ENCODE measurements at places on chromosomes 6 and 20.

GRCh38 chr6:113057567-113058053 lies 710.5 kb downstream of the RFPL4B start:
- no peak for DNase-seq

DNA sequence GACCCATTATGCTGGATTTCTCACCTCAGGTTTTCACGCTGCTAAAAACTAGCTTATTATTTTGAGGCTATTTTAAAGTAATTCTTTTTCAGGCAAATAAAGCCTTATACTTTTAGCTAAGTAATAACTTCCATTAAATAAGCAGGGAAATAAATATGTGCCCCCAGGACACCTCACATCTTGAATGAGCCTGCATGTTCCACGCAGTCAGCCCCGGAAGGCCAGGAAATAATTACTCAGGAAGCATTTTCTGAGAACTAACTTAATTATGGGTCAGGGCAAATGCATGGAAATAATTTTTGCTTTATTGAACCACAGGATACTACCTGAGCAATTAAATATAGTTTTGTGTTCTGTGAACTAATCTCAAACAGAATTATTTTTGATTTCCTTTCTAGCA lies 41.1 kb downstream of the STX7 start:
- no peak for DNase-seq

DNA sequence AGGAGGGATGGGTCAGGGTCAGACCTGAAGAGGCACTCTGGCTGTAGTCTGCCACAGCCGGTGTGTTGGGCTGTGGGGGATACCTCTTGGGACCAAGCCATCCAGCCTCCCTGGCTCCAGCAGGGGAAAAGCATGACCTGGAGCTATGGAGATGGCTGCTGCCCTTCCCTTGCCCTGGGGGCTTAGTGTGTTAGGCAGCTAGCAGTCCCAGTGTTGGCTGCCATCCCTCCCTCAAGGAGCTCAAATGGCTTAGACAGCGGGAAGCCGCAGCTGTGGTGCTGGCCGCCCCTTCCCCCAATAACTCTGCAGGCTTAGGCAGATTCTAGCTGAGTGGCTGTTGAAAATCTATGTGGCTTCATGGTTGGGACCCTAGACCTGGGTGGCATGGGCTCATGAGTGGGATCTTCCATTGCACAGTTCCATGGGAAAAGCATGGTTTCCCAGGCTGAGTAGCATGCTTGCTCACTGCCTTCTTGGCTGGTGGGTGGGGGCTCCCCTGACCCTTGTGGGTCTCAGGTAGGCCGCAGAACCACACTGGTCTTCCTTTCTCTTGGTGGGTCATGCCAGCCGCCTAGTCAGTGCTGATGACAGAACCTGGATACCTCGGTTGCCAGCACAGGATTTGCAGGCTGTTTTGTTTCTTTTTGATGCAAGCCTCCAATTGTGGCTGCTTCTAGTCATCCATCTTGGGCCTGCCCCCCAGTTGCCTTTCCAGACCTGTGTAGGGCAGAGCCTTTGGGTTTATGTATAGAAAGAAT lies 69.0 kb upstream of the AHI1 start:
- no peak for DNase-seq

- no peak for DNase-seq
These were observed 343.2 kb downstream of the FRK start for GRCh38 chr6:115717472-115717871.

GRCh38 chr20:32296819-32297420 lies 19.5 kb downstream of the KIF3B start:
- DNase-seq = no peak

DNA sequence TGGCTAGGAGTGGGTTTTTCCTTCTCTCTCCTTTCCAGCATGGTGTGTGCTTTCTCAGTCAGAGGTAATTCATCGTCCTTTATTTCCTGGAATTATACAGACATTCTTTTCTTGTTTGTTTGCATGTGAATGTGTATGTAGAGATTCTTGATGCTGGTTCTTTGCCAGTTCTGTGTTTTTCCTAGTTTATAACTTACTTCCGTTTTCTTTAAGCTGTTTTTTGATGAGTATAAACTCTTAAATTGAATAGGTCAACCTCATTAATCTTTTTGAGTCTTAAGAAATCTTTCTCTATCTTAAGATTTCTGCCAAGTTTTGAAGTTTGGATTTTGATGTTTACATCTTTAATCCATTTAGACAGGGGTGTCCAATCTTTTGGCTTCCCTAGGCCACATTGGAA lies 38.7 kb downstream of the IGF2R start:
- no peak for DNase-seq

GRCh38 chr20:9022376-9022775 lies 46.5 kb upstream of the PLCB4 start:
- peak; percentile 20 for DNase-seq

DNA sequence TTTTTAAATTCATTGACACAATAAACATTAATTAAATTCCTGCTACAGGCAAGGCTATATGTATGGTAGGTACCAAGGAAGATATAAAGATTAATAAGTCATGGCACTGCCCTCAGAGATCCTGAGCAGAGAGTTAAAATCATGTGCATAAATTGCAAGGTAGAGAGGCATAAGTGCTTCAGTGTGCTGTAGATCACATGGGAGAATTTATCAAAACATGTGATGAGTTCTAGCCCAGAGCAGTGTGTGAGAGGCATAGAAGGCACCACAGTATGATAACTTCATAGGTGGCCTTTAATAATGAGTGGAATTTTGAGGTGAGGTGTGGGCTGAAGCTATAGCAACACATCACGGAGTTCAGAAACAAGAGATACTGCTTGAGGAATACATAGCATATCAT lies 465.9 kb upstream of the RNF217 start:
- no peak for DNase-seq

- DNase-seq = no peak
These were observed 27.0 kb downstream of the ELOVL2 start for GRCh38 chr6:11017090-11017489.

DNA sequence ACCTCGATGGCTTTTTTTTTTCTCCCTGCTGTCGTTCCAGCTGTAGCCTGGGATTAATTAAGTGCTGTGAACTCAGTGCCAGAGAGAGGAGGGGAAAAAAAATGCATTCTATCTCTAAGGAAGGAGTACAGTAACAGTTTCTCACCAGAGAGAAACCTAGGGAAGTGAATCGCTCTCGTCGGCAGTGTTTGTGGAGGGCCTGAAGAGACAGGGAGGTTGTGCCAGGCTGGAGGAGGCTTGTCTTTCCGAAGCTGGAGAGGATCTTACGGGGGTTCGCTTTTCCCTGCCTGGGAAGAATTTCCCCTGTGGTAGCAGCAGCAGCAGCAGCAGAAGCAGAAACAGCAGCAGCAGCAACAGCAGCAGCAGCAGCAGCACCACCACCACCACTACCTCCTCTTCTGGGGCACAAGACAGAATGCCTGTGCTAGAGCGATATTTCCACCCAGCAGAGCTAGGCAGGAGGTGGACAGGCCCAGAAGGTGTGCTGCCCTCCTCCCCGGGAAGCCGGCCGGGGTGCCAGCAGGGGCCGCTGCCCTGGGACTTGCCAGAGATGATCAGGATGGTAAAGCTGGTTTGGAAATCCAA lies 186.5 kb downstream of the PDE7B start:
- peak; percentile 68 for DNase-seq

DNA sequence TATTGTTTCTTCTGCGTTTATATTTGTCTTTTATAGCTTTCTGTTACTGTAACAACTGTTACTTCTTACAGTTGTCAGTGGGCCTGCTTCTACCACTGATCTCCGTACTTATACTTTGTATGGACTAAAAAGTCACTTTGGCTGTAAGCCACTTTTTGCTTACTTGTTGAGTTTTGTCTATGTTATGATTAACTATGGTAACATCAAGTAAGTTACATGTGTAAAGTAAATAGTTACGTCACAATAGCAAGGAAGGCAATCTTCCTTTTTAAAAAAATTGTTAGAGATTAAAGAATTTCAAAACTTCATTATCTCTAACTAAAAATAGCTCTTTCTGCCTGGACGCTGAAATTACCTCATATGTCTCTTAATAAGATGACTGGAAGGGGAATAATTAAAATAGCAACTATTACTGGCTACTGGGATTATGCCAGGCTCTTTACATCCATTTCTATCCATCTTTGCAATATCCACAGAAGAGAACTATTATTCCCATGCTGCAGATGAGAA lies 10.9 kb downstream of the TFB1M start:
- no peak for DNase-seq

DNA sequence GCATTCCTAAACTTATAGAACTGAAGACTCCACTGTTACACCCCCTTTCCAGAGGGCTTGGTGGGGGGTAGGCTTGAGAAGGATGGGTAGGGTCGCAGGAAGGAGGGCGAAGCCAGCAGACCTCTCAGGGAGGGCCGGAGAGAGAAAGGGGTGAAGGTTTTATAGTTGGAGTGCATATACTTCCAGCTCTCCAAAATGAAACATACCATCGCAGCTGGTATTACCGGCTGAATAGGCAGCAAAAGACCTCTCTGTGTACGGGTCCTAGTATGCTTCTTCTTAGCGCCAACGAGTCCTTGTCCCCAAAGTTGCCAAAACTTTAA lies 1.0 kb upstream of the VGLL2 start:
- no peak for DNase-seq

DNA sequence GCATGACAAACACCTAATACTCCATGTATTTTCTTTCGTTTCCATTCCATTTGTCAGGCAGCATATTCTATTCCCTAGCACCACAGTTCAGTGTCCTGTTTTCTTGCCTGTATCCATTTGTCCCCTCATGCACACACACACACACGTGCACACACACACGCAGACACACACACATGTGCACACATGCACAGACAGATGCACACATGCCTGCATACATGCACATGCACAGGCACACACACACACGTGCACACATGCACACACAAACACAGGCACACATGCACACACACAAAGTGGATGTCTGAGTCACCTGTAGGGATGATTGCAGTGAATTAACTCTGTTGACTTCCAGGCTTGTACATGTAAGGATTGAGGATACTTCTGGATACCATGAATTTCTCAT lies 226.7 kb upstream of the SYNDIG1 start:
- no peak for DNase-seq

GRCh38 chr20:16240355-16240754 lies 332.9 kb downstream of the KIF16B start:
- DNase-seq = no peak

GRCh38 chr6:16344756-16345155 lies 106.4 kb downstream of the GMPR start:
- DNase-seq = no peak

GRCh38 chr6:97154015-97154414 lies 129.0 kb downstream of the MMS22L start:
- DNase-seq = no peak

GRCh38 chr20:34104059-34104458 lies 8.0 kb downstream of the EIF2S2 start:
- DNase-seq = no peak

DNA sequence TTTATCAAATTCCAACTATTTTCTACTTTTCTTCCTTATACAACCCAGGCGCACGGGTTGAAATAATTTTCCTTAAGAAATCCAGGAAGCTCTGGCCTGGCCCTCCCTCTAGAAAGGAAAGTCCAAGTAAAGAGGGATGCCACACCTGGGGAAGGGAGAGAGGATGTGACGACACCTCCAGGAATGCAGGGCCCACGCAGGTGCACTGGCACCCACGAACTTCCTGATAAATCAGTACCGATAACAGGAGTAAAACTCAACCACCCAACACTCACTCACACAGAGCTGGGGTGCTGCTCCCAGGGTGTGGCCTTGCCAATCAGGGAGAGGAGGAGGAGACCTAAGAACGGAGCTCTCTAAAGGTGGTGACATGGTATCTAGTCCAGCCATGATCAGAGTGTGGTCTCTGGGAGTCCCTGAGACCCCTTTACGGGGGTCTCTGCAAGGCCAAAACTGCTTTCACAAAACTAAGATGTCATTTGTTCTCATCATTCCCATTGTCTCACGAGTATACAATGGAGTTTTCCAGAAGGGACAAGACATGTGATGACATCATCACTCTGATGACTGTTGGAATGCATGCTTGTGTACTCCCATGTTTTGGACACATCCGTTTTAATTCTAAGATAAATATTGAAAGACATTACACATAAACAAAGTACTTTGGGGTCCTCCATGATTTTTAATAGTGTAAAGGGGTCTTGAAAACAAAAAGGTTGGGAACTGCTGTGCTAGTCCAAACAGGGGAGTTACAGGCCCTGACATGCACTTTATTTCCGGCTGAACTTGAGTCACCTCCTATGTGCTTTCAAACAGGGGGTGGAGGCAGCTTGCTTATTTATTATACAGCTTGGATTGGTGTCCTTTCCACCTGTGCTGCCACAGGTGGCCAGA lies 2.2 kb upstream of the PARD6B start:
- no peak for DNase-seq

DNA sequence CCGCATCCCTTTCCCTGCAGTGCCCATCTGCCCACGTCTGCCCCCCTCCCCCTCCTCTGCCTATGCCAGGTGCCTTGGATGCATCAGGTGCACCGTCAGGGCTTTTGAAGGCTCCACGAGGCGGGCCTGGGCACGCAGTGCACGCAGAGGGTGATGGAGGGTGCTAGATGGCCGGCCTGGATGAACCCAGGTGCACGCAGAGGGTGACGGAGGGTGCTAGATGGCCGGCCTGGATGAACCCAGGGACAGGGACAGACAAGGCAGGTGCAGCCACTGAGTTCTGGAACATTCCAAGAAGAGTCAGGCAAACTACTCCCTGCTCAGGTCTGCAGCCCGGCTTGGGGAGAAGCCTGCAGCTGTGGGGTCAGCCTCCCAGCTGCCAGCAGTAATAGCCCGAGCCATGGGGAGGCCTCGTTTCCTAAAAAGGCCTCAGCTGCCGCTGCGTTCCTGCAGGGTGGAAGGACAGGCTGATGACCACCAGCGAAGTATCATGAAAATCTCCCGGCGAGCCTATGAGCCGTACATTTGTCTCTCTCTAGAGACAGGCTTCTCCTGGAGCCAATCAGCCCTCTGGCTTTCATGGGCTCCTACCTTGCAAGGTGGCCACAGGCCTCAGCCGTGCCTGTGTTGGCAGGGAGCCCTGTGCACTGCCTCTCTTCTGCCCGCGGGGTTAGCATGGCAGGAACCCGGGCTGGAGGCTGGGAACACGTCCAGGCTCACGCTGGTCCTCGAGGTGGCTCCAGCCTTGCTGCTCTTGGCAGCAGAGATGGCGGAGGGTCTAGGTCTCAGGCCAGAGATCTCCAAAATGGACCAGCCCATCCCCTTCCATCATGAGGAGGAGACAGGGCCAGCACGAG lies 29.6 kb downstream of the NTSR1 start:
- DNase-seq = no peak

- no peak for DNase-seq
These were observed 158.3 kb downstream of the SYCP2 start for GRCh38 chr20:59774921-59775686.

DNA sequence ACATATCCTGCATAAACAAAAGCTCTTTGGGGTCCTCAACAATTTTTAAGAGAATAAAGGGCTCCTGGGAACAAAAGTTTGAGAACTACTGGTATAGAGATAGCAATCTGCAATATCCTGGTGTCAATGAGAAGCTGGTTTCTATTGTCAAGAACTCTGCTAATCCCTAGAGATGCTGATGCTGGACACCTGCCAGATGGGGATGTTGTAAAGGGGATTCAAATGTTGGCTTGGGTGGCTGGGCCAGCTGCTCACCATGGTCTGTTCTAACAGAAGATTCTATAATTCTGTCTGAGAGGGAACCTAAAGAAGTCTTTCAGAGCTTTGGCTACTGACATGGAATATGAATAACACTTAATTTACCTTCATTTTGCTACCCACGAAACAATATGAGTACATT lies 137.8 kb downstream of the BTBD9 start:
- DNase-seq = no peak

Data from muscle of arm (tissue), 14 donors.